ENCODE measurements at places on chromosomes 7 and 10. TPM values are rescaled to one million over a fixed set of nuclear protein-coding genes. Genes with fewer than 3 reads are reported as not detected.

Gene OR6B1
- total RNA-seq: not detected

Gene OR9A2
- not detected for total RNA-seq

Gene SLC16A12
- 137 TPM for total RNA-seq

Gene NKX1-2
- not detected for total RNA-seq

Gene FAM237B
- not detected for total RNA-seq

Gene OR2A2
- not detected for total RNA-seq

Gene GALNT17
- 5.8 TPM for total RNA-seq

Gene MEOX2
- 7.5 TPM for total RNA-seq

Gene GRID1
- 25.9 TPM for total RNA-seq

Gene FOXI2
- total RNA-seq: not detected

Gene ZC3HAV1L
- total RNA-seq: 31.7 TPM

Gene FKBP6
- not detected for total RNA-seq

Gene MYH16
- not detected for total RNA-seq

Gene CH25H
- total RNA-seq: 3.4 TPM

Gene TMEM168
- total RNA-seq: 43.5 TPM

Gene SLC13A4
- total RNA-seq: not detected

Gene ADRB1
- total RNA-seq: 0.89 TPM

Gene GPC2
- total RNA-seq: not detected

Gene PPP1R17
- not detected for total RNA-seq

Gene ADAM12
- 0.92 TPM for total RNA-seq

Gene TMEM139
- 6.6 TPM for total RNA-seq

Gene CLEC2L
- not detected for total RNA-seq
